ENCODE measurements at places on chromosomes 3 and 15.
A peak's percentile ranks its signal among the peaks of the same experiment; 100 is the strongest.

- no peak for DNase-seq
Observed at GRCh38 chr3:118337649-118338048, 697.0 kb downstream of the IGSF11 start.

- no peak for DNase-seq
Observed at GRCh38 chr15:58459045-58459444, 27.3 kb downstream of the LIPC start.

- no peak for DNase-seq
Observed at GRCh38 chr3:44125882-44126281, 115.8 kb upstream of the TOPAZ1 start.

- no peak for DNase-seq
Observed at GRCh38 chr15:64687688-64688087, 87.7 kb downstream of the RBPMS2 start.

GRCh38 chr15:74127255-74127953 lies 3.0 kb upstream of the ISLR2 start:
- DNase-seq, result peak; percentile 76

DNA sequence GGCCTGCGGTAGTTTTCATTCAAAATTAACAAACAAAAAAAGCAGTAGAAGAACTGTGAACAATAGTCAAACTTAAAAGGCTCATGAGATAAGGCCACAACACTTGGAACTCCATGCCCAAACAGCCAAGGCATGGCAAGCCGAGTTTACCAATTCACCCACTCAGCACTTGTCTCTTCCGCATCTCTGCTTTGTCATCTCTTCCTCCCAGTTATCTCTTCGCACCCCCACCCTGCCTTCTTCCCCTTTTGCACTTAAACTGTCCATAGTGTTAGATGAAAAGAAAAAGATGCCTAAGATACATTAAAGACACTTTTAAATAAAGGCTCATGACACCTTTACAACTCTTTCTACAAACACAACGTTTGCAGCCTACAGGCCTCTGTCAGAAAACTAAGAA lies 11.1 kb downstream of the TLE3 start:
- DNase-seq, result no peak

GRCh38 chr3:2415083-2415482 lies 316.4 kb downstream of the CNTN4 start:
- DNase-seq, result no peak

DNA sequence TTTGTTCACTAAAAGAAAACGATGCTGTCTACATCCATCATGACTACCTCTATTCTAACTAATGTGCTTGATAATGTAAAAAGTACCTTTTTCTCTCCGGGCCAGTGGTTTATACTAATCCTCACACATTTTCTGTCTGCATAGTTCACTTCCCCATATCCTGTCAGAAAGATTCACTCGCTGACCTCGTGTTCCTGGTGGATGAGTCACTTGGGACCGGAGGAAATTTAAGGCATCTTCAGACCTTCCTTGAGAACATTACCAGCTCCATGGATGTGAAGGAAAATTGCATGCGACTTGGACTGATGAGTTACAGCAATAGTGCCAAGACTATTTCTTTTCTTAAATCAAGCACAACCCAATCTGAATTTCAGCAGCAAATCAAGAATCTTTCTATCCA lies 33.8 kb downstream of the COL6A5 start:
- DNase-seq, result no peak

DNA sequence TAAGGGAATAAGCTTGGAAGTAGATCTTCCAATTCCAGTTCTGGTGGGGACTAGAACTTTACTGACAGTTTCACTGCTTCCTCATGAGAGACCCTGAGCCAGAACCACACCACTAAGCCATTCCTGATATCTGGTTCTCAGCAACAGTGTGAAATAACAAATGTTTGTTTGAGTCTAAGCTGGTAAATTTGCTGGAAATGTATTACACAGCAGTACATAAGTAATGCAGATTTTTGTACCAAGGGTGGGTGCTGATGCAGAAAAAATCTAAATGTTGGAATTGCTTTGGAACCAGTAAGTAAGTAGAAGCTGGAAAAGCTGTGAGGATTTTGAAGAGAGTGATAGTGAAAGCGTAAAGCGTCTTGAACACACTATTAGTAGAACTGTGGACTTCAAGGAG lies 14.4 kb upstream of the AKAP13 start:
- no peak for DNase-seq

DNA sequence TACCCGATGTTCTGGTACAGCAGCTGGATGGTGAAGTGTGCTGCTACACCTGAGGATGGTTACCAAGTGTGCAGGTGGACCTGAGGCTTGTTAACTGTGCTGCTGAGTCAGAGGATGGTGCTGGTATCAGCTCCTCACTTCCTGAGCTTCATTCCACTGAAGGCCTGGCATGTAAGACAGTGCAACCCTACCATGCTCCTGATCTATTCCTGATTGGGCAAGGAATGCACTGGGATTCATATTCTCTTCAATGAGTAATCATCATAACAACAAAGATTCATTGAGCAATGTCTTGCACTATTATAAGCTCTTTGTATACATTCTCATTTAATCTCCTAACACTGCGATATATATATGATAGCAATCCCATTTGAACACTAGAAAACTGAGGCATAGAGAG lies 62.9 kb upstream of the THSD4 start:
- no peak for DNase-seq

GRCh38 chr3:31234145-31234544 lies 298.6 kb upstream of the STT3B start:
- no peak for DNase-seq

DNA sequence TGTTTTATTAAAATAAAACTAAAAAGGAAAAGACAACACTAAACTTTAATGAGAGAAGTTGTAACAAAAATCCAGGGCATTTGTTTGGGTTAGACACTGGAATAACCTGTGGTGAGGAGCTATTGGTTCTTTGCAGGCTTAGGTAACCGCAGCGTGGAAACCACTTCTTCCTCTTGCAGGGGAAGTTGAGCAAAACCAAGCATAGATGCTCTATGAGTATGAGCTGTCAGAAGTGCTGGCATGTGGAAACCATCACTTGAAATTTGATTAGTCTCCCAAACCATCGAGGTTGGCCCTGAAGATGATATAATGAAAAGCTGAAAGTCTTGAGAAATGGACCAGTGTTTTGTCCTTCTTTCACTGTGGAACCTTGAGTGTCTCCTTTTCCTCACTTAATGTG lies 127.1 kb upstream of the RBMS3 start:
- no peak for DNase-seq

- no peak for DNase-seq
Observed at GRCh38 chr3:181609030-181609767, 102.5 kb upstream of the SOX2 start.

GRCh38 chr3:194685718-194686413 lies at the start of gene FAM43A:
FAM43A (plus strand) TSS chr3:194685883; CDS start chr3:194686827, 944 bp downstream.
- peak; percentile 57 for DNase-seq

DNA sequence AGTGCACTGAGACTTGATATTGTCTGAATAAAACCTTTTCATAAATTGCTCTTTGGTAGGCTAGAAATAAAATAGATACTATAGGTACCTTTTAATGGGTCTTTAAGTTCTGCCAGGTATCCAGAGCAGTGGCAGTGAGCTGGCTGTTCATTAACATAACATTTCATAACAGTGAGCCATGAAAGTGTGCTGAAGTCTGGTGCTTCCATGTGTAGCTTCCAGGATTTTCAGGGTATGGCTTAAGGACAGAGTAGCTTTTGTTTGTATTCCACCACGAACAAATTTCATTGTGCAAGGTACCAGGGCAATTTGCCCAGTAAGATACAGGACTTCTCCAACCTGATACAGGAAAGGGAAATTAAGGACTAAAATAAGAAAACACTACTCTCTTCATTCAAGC lies 124.7 kb upstream of the NANOGP8 start:
- no peak for DNase-seq

GRCh38 chr3:197428117-197428801 lies 127.5 kb downstream of the BDH1 start:
- DNase-seq, result no peak

DNA sequence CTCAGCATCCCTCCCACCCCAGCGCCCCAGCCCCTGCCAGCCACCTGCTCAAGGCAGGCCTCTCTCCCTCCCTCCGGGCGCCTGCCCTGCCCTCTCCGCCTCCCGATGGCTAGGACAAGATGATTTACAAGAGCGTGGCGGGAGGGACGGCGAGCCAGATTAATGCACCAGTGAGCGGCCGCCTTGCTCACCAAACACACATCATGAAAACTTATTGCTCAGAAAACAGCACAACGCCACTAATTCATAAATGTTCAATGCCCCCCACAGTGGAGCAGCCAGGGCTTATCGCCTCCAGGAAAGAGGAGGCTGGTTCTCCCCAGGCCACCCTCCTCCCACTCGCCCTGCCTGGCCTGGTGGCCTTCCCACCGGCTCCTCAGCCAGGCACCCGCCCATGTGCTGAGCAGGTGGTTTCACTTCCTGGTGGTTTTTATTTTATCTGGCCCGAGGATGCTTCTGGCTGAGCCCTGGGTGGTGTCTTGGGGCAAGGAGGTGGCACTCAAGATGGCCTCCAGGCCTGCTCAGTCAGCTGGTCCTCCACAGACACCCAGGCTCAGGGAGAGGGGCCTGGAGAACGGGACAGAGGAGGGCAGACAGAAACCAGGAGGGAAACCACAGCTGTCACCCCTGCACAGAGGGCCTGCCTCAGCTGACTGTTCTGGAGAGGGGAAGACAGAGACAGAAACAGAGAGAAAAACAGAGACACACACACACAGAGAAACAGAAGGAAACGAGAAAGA lies 284.9 kb downstream of the UACA start:
- no peak for DNase-seq

DNA sequence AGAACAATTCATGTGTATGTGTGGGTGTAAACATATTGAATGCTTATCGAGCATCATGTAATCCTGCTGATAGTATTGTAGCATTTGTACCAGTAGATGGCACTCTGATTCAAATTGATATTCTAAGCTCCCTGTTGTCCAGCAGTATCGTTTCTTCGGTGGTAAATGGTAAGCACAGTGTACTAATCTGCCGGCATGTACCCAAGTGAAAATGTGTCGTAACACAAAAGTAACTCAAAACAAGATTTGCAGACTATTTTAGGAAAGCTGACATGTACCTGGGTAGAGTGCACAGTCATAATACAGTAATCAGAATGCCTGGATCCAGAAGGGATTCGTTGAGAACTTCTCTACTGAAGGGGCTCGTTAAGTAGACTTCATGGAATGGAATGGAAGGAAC lies 31.7 kb upstream of the MNS1 start:
- DNase-seq, result no peak

GRCh38 chr15:79065706-79066376 lies 24.7 kb downstream of the RASGRF1 start:
- DNase-seq, result no peak

GRCh38 chr3:43505351-43505750 lies 116.5 kb downstream of the ANO10 start:
- no peak for DNase-seq

DNA sequence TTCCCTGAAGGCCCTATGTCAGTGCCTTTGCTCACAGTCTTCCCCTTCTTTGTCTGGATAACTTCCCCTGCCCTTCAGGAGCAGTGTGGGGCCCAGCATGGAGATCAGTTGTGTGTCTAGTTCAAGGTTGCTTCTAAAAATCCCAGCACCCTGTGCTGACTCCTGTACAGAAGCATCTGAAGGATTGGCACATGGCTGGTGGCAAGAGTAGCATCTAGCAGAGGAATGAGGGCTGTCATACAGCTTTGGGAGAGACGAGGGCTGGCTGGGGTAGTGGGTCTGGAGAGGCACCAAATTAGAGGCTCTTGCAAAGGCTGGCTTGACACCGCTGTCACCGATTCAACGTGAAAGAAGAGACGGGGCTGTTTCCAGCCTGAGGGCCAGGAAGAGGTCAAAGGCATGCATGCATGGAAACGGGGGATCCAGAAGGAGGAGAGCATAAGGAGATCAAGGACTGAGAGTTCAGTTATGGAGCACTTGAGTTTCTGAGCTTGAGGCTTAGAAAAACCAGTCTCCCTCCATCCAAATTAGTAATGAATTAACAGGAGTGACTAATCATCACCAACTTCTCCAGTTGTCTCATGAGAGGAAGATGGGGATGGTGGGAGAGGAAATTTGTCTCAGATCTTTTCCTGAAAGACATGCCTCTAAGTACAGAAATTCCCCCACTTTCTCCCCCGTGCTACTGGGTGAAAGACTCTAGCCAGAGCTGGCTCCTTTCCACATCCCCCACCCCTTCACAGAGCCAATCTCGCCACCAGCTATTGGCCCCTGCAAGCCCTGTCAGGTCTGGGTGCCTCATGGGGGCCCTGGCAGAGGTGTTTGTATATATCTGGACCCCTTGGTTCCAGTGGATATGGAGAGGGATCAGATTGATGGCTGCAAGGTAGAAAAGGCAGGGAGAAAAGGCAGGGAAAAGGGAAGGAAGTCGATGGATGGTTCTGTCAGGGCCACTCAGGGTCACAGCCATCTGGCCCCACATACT lies 45.9 kb downstream of the SLCO2A1 start:
- DNase-seq, result no peak

All from activated T-helper 1 cell treated with anti-CD3 and anti-CD28 coated beads, Interleukin-2, amount 50 U/mL, for 16 hours (primary cell).